ENCODE measurements at places on chromosomes 5 and 9.

DNA sequence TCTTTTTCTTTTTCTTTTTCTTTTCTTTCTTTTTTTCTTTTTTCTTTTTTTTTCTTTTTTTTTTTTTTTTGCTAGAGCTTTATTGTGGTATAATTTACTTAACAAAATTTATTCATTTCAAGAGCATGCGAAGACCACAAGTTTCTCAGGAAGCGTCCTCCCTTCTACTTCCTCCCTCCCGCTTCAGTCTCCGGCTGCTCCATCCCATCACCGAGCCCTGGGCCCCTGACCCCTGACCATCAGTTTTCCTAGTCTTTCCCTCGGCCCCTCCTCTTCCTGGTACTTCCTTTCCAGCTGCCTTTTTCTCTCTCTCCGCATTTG is 34.7 kb downstream of the C9orf152 start:
- H3K4me3 ChIP-seq = no peak overlapping the region
- H3K27me3 ChIP-seq = no peaks in the 10 kb centered on the region
- no peak overlapping the region for H3K27ac ChIP-seq
- peaks cover 10% of the 10 kb centered on the region for H3K36me3 ChIP-seq
- H3K4me1 ChIP-seq = no peaks in the 10 kb centered on the region

DNA sequence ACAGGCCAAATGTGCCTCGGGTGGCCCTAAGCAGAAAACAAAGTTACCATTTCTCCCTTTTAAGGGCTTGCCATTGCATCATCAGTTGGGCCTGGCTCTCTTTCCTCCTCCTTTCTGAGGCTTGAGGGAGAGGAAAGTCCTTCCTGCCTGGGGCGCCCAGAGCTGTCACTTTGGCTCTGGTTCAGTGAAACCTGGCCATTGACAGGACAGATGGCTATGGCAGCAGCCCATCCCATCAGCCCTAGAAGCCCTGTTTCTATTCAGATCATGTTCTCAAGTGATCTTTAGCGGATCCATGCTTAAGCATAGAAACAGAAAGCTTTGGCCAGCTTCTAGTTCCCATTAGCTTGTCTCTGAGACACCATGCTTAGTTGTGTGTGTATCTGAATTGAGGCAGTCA is 293.4 kb downstream of the YTHDC2 start:
- H3K27me3 ChIP-seq = no peaks in the 10 kb centered on the region
- no peaks in the 10 kb centered on the region for H3K36me3 ChIP-seq
- H3K27ac ChIP-seq = peak overlapping the region; percentile 67
- peaks cover 29% of the 10 kb centered on the region for H3K4me1 ChIP-seq

DNA sequence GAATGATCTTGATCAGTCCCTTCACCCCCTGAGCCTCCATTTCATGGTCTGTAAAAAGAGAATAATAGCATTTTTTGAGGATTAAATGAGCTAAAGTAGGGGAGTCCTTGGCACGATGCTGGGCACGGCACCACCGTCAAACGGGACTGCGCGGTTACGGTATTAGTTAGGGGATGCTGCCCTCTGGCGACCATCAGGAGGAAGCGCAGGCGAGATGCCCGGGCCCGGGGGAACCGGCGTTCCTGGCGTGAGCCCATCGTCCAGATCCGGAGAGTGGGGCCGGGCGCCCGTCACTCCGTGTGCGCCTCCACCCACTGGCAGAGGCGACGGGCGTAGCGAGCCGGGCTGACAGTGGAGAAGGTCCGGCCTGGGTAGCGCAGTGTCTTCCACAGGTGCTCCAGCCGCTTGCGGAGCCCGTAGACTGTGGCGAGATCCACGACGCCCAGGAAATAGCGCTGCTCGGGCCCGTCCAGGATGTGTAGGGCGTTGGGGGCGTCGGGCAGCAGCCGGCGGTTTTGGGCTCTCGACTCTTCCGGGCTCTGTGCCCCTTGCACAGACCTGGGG is 4.8 kb upstream of the ST6GALNAC4 start:
- H3K36me3 ChIP-seq = no peaks in the 10 kb centered on the region
- no peak for DNase-seq
- H3K4me1 ChIP-seq = peaks cover 44% of the 10 kb centered on the region
- H3K27ac ChIP-seq = no peak overlapping the region
- no peaks in the 10 kb centered on the region for H3K27me3 ChIP-seq

- no peaks in the 10 kb centered on the region for H3K27me3 ChIP-seq
- H3K36me3 ChIP-seq = no peaks in the 10 kb centered on the region
- DNase-seq = no peak
- H3K27ac ChIP-seq = no peak overlapping the region
- H3K4me1 ChIP-seq = no peaks in the 10 kb centered on the region
Measured at GRCh38 chr5:103260951-103261350, 2.4 kb downstream of the MACIR start.

DNA sequence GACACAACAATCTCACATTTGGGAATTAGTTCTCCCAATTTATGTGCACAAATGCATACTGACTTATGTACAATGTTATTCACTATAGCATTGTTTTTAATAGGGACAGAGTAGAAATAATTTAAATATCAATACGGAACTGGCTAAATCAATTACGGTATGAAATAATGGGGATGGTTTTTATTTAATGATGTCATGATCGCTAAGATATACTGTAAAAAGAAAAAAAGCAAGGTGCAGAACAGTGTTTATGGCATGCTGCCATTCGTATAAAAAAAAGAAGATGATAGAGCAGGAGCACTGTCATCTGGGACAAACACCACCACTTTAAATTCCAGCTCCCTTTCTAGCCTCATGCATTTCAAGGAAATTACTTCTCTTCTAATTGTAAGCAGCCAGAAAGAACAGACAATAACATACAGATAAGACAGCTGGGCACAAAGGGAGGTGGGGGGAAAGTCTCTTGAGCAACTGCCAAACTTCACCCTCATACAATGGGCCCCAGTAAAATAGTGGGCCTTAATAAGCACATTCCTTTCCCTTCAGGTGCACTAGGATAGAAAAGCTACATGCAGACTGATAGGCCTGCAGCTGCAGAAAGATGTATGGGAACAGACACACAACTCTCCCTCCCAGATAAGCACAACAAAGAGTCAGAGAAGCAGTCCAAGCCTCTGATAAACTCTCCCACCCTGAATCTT is 8.4 kb downstream of the SREK1IP1 start:
- H3K4me1 ChIP-seq = no peaks in the 10 kb centered on the region
- no peaks in the 10 kb centered on the region for H3K27me3 ChIP-seq
- no peaks in the 10 kb centered on the region for H3K36me3 ChIP-seq
- H3K27ac ChIP-seq = no peak overlapping the region
- no peak overlapping the region for H3K4me3 ChIP-seq
- DNase-seq = no peak

- no peak overlapping the region for H3K27ac ChIP-seq
- no peaks in the 10 kb centered on the region for H3K27me3 ChIP-seq
- H3K36me3 ChIP-seq = no peaks in the 10 kb centered on the region
- no peak for DNase-seq
- H3K4me1 ChIP-seq = no peaks in the 10 kb centered on the region
Measured at GRCh38 chr5:136754216-136754615, 388.9 kb upstream of the TRPC7 start.

- H3K4me1 ChIP-seq = no peaks in the 10 kb centered on the region
- H3K27me3 ChIP-seq = no peaks in the 10 kb centered on the region
- DNase-seq = no peak
Measured at GRCh38 chr9:115208501-115208900, 90.5 kb upstream of the TNC start.

DNA sequence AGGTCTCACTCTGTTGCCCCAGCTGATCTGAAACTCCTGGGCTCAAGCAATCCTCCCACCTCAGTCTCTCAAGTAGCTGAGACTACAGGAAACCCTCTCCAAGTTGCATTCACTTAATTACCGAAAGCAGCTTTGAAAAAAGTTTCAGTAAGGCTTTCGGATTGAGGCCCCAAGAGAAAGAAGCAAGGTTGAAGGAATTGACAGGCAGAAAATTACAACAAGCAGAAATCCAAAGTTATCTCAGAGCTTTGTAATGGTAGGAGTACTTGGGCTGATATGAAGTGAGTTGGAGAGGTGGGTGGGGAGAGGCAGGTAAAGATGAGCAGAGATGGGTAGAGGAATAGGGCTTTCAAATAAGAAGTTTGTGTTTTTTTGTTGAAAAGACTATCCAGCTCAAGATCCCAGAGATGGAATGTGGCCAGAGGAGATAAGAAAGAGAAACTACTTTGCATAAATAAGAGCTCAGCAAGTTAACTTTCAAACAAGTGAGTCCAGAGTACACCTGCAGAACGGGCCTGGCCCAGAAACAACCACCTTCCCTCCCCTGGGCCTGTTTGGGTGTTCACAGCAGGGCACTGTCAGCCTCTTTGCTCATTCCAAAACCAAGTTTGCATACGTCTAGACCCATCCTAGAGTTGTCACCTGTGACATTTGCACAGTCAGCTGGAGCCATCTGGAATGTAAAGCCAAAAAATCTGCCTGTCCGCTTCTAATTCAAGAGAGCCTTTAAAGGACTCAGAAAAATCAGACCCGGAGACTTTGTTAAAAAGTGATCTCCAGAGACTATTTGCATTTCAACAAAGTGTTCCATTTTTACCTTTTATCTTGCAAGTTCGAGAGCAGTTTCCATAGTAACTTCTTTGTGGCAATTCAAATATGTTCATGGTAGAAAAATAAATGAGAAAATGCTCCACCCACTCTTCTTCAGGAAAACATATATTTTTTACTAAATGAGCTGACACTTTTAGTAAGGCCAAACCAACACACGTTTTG is 2.2 kb upstream of the CLINT1 start:
- no peaks in the 10 kb centered on the region for H3K36me3 ChIP-seq
- H3K27me3 ChIP-seq = no peaks in the 10 kb centered on the region
- DNase-seq = no peak
- no peak overlapping the region for H3K27ac ChIP-seq
- no peak overlapping the region for H3K4me3 ChIP-seq

DNA sequence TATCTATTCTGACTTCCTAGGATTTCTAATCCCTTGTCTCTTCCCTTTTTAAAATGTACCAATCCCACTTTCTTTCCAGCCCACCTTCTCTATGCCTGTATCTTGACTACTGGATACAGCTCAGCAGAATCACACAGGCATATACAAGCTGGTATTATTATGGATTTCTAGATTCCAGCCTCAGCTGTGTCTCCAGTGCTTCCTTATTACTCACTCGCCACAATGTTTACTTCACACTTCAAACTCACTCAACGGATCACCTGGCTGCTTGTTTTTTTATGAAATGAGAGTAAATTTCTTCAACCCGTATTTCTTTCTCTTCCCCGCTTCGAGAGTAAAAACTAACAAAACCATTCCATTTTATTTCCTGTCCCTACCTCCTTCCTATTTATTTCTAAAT is 38.8 kb downstream of the CWC27 start:
- no peaks in the 10 kb centered on the region for H3K4me1 ChIP-seq
- no peaks in the 10 kb centered on the region for H3K27me3 ChIP-seq
- no peak overlapping the region for H3K4me3 ChIP-seq
- H3K27ac ChIP-seq = no peak overlapping the region
- H3K36me3 ChIP-seq = peaks cover 9% of the 10 kb centered on the region

- no peaks in the 10 kb centered on the region for H3K27me3 ChIP-seq
- H3K4me1 ChIP-seq = no peaks in the 10 kb centered on the region
- H3K27ac ChIP-seq = no peak overlapping the region
- DNase-seq = no peak
- H3K4me3 ChIP-seq = no peak overlapping the region
- H3K36me3 ChIP-seq = no peaks in the 10 kb centered on the region
Measured at GRCh38 chr5:40401284-40402006, 278.3 kb upstream of the PTGER4 start.

- DNase-seq = no peak
- no peak overlapping the region for H3K4me3 ChIP-seq
- H3K4me1 ChIP-seq = peaks cover 45% of the 10 kb centered on the region
- peak overlapping the region; percentile 67 for H3K27ac ChIP-seq
Measured at GRCh38 chr5:43649256-43649655, 46.3 kb downstream of the NNT start.

DNA sequence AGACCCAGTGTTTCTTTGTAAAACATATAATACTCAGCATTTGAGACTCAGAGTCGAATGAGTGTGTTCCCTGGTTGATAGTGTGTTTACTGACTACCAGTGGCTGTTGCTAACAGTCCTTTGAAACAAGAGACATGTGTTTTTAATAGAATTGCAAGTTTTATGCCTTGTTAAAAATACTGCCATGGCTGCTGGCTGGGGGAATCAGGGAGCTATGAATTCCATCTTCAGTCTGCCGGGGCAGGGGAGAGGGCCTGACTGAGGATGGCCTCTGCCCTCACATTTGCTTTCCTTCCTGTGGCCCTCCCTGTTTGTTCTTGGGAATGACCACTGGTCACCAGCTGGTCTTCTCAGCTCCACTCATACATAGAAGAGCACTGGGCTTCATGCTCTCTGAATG is 63.8 kb downstream of the PDZD2 start:
- no peak overlapping the region for H3K4me3 ChIP-seq
- no peaks in the 10 kb centered on the region for H3K36me3 ChIP-seq
- H3K27ac ChIP-seq = no peak overlapping the region
- no peaks in the 10 kb centered on the region for H3K4me1 ChIP-seq
- no peaks in the 10 kb centered on the region for H3K27me3 ChIP-seq

GRCh38 chr9:89576404-89576839 is 28.4 kb upstream of the GADD45G start:
- peaks cover 35% of the 10 kb centered on the region for H3K27me3 ChIP-seq
- DNase-seq = no peak
- H3K4me1 ChIP-seq = no peaks in the 10 kb centered on the region
- no peak overlapping the region for H3K27ac ChIP-seq
- H3K36me3 ChIP-seq = no peaks in the 10 kb centered on the region
- H3K4me3 ChIP-seq = no peak overlapping the region

DNA sequence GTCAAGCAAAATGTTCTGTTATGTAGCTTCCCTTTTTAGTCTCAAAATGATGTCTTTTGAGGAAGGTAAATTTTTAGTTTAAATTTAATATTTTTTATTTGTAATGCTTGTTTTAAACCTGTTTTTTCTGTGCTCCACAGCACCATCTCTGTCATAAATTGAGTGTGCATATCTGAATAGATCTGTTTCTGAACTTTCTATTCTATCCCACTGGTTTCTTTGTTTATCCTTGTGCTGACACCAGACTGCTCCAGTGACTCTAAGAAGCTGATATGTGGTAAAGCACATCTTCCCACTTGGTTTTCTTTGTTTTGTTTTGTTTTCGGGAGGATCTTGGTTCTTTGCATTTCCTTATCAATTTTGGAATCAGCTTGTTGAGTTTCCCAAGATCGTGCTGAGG is 7.1 kb upstream of the RNF145 start:
- DNase-seq = no peak
- no peak overlapping the region for H3K27ac ChIP-seq
- no peaks in the 10 kb centered on the region for H3K36me3 ChIP-seq
- no peaks in the 10 kb centered on the region for H3K27me3 ChIP-seq
- H3K4me3 ChIP-seq = no peak overlapping the region
- H3K4me1 ChIP-seq = no peaks in the 10 kb centered on the region

DNA sequence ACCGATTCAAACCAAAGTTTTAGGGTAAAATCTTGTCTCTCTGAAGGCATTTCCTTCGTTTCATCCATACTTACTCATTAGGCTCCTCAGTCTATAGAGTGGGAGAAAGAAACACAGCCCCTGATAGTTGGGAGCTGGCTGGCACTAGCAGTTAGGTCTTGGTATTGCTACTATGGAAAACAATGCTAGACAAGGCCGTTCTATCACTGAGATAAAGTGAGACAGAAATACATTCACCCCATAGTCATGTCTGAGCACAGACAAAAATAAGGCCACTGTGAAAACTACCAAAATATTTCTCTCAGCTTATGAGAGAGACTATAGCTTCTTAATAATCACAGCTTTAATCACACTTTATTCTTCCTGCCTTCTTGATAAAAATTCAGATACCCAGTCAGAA is 28.7 kb upstream of the KCNV2 start:
- H3K36me3 ChIP-seq = no peaks in the 10 kb centered on the region
- no peak overlapping the region for H3K4me3 ChIP-seq
- DNase-seq = no peak
- H3K27ac ChIP-seq = no peak overlapping the region
- H3K4me1 ChIP-seq = no peaks in the 10 kb centered on the region

All from tibial artery (tissue), 4 donors.